ENCODE measurements at places on chromosomes 7 and 10.

GRCh38 chr7:16542401-16542800, 15.8 kb downstream of the LRRC72 start:
- DNase-seq: no peak

DNA sequence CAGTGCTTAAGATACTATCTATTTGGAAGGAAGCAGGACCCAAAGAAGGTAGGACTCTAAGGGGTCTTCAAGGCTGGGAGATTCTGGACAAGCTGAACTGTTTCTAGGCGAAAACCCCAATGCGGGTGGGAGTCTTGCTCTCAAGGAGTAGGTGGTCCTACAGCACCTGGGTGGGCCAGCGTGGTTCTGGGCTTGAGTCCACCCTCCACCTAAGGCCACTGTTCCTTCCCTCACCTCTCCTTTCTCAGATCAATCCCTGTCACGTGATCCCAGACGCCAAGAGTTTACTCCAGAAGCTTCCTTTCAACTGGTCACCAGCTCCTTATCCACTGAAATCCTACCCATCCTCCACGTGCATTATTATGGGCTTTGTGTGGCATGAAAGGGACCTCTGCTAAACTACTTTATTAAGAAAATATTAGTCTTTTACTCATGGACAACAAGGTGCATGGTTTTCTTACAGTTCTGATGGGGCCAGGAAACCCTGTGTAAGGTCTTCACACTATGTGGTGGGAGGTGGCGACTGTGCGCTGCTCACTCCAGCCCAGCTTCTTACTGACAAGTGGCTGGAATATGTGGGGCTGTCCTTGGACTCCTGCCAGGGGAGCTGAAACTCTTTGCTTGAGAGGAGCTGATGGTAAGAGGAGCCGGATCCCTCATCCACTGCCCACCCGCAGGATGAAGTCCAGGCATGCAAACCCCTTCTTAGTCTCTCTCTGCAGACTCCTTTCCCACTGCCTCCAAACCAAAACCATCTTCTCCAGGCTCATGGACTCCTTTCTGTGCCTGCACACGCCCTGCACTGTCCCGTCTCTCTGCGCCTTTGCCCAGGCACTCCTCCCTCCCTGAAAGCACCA, 1.6 kb downstream of the ZNF746 start:
- no peak for DNase-seq

DNA sequence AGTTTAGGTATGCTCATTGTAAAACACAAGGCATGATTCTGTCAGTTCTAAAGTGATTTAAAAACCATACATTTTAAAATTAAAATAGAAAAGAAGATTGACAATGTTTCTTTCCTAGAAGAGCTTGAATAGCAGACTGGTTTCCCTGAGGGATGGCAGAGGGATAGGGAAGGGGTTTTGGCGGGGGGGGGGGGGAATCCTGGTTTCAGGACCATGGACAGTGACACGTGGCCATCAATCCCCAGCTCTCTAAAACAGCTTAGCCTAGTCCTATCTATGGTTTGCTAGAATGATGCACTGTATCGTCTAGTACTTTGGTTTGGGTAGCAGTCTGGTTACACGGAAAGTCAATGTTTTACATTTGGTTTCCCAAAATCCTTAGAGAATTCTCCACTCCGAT, 88.7 kb downstream of the PHYHIPL start:
- DNase-seq: no peak

DNA sequence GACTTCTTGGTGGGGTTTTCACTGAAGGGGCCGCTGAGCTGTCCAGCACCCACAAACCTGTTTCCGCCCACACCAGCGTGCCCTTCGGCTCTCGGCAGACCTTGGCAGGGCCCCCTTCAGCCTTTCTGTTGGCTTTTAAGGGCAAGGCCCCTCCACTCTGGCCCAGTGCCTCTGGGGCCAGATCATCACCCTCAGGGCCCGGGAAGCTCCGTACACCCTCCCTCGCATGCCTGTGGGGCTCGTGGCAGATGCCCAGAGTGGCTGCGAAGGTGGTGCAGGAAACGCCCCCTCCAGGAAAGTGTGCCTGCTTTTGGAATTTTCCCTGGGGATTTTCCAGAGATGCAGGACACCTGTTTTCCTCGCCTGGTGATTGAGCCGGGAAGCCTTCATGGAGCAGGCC, 7.0 kb downstream of the LHPP start:
- no peak for DNase-seq

- no peak for DNase-seq
Measured at GRCh38 chr7:84336303-84336702, 141.7 kb upstream of the SEMA3A start.

DNA sequence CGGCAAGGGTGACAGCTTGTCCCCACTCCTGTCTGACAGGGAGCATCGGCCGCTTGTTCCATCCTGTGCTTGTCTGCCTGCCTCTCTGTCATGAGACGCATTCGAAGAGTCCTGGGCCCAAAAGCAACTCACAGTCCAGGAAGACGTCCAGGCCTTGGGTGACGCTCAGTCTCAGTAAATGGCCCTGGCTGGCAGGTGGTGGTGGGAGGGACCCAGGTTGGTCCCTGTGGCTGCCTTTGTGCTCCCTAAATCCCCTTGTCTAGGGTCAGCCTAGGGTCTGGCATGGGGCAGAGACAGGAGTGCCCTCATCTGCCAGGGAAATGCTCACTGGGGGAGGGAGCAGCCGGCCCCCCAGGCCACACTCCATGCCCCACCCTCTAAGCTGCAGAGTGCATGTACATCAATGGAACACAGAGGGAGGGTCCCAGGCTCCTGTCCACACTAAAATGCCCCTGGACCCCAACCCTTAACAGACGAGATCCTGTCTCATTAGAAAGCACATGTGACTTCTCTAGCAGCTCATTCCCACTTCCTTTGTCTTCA, 295.2 kb upstream of the ZNF32 start:
- no peak for DNase-seq

DNA sequence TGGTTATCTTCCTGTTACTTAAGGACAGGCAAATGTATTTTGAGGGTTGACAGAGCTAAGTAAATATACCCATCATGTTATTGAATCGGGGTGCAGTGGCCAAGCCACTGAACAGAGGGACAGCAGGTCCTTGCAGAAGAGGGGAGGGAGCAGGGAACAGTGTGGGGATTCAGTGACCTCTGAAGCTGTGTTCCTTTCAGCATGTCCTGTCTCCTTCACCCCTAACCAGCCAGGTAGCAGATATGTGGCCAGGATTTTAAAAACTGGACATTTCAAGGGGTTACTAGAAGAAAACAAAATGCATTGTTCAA, 12.7 kb downstream of the ANK3 start:
- DNase-seq: no peak

DNA sequence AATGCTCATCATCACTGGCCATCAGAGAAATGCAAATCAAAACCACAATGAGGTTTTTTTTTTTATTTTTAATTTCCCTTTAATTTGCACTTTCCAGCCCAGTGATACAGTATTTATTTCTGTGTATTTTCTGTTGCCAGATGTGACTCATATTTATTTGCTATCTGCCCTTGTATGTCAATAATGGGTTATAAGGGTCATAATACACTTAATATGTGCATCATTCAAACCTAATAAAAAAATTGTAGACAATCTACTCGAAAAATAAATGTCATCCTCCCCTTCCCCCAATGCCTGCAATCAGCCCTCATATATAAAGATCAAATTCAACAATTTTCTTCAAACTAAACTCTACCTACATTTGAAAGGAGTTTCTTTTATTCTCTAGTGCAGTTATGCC, 154.5 kb downstream of the CSTF2T start:
- no peak for DNase-seq

DNA sequence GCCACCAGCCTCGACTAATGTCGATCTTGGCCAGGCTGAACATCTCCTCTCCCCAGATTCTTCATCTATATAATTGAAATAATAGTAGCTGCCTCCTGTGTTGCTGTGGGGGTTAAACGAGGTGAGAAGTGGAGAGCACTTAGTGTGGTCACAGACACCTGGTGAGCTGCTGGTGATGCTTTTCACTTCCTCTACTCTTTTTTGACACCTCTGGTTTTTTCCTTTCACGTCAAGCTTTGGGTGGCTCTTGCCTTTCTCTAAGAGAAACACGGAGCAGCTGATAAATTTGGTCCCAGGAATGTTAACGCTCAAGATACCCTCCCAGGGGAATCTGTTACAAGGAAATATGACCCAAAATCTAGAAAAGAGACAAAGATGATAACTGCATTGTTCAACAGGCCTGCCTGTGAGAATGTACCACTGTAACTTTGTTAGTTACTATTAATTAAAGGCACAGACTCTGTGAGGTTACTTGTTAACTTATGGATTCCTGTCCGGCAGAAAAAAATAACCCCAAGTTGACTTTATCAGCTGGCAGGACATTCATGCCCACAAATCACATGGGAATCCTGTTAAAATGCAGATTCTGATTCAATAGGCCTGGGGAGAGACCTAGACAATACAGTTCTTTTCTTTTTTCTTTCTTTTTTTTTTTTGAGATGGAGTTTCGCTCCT, 9.5 kb upstream of the NPFFR1 start:
- no peak for DNase-seq

DNA sequence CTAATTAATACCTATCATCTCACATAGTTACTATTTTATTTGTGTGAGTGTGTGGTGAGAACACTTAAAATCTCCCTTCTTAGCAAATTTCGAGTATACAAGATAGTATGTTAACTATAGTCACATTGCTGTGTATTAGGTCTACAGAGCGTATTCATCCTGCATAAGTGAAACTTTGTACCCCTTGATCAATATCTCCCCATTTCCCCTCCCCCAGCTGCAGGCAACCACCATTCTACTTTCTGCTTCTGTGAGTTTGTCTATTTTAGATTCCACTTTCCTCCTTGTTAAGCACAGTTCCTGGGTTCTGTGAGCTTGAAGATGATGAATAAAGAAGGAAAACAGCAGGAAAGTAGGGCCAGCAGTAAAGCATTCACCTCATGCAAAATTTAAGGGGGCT, 42.4 kb downstream of the MRPS33 start:
- DNase-seq: no peak

- no peak for DNase-seq
Measured at GRCh38 chr10:89153116-89153515, 54.0 kb downstream of the CH25H start.

DNA sequence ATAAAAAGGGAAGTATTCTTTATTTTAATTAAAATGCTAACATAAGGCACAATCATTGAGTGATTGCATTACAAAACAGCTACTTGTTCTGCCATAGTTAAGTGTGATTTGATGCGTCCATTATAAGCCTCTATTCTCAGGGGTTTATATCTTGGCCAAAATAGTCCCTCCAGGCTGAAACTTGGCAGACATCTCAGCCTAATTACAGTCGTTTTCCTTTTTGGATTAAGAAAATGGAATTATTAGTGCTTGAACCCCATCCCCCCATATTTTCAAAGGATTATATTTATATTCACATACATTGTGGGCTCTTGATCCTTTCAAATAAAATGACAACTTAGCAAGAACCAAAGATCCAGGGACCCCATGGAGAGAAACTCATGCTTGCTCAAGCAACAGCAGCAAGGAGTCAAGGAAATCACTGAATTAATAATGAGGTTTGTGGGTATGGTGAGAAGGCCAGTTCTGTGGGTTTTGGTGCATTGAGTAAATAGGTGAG, 66.7 kb upstream of the NEUROD6 start:
- no peak for DNase-seq

GRCh38 chr10:114337510-114338462, 66.5 kb downstream of the AFAP1L2 start:
- DNase-seq: no peak

GRCh38 chr7:84040355-84040754, 154.2 kb downstream of the SEMA3A start:
- no peak for DNase-seq

DNA sequence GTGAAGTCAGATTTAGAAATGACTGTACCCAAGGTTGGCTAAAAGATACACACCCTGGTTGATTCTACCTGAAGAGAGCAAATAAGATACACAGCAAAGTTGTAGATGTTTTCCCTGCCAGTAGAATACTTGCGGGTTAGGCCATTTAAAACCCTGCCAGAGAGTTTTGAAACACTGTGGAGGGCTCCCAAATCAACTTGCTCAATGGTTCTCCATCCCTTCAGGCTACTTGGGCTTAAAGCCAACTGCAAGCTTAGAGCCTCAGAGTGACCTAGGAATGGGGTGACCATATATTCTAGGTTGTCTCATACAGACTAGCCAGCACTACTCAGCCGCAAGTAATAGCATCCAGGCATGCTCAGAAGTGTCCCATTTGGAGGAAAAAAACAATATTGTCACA, 10.0 kb downstream of the CAV1 start:
- no peak for DNase-seq

DNA sequence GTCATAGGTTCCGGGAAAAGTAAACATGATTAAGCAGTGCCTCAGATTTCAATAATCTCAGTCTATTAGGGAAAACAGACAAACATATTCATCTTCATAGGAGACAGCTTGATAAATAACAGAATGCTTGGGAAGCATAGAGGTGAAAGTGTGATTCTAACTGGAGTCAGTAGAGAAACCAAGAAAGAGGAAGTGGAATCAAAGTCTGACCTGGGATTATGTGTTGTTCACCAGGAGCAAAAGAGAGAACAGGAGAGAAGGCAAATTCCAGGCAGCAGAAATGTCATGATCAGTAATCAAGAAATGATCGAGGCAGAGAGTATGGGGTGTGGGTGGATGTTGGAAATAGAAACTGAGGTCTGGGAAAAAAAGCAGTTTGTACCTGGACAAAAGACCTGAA, 43.7 kb downstream of the DGKB start:
- DNase-seq: no peak

All from CMK (cell line).